ENCODE measurements at places on chromosomes 3 and 15. TPM values are rescaled to one million over a fixed set of nuclear protein-coding genes. Genes with fewer than 3 reads are reported as not detected.

GRCh38 chr3:69776920-69777581, 37.8 kb downstream of the MITF start:
- no peak for DNase-seq

Gene MCF2L2
- polyA plus RNA-seq = 0.05 TPM

DNA sequence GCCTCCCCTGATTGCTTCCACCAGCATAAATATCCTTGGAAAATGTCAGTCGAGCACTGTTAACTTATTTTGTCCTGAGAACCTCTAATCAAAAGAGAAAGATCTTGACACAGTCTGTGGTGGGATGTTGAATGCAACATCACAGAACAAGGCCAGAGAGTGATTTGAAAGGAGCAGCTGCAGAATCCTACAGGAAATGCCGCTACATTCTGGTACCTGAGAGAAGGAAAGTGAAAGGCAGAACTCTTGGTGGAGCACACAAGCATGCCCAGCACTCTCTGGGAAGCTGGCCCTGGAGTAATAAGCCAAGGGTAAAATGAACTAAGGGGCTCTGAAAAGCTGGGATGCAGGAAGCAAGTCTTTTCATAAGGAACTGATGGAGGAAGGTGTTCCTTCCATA, 75.8 kb downstream of the CBLB start:
- no peak for DNase-seq

Gene CPN2
- not detected for polyA plus RNA-seq

Gene OR5K2
- polyA plus RNA-seq = not detected

DNA sequence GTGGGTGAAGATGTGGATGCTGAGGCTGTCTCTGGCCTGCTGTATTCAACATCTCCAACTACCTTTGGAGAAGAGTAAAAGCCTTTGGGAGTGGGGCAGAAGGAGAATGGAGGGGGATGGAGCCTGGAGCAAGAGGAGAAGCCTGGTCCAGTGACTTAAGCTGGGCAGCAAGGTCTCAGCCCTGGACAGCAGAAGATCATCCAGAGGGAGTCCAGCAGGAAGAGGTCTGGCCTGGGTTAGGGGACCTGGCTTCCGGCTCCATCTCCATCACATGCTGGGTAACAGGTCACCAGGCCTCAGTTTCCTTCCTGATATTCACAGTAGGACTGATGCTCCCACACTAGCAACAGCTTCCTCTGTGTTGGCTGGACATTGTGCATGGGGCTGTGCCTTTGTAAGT, 3.8 kb upstream of the ISL2 start:
- DNase-seq = no peak

GRCh38 chr3:11530153-11530721, 113.5 kb downstream of the VGLL4 start:
- DNase-seq = peak; percentile 80

Gene IL5RA
- not detected for polyA plus RNA-seq

Gene NDN
- polyA plus RNA-seq = 44.8 TPM

Gene GREM1
- polyA plus RNA-seq = 2,694 TPM

DNA sequence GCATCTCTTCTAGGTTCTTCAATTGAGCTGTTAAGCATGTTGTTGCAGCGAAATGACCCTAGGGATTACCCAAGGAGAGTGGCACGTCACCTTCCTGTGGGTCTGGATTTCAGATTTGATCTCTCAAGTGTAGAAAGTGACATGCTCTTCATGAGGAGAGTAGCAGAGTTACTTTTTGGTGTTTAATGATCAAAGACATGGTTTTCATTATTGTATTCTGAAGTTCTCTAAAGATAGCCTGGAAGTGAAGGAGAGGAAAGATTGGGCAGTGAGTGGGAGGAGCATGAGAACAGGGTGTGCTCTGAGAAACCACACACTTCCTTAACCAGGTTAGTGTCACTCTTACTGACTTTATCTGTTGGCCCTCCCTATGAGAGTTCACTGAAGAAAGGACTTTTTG, 153.6 kb downstream of the AKAP13 start:
- no peak for DNase-seq

Gene PRR20G
- polyA plus RNA-seq = not detected

DNA sequence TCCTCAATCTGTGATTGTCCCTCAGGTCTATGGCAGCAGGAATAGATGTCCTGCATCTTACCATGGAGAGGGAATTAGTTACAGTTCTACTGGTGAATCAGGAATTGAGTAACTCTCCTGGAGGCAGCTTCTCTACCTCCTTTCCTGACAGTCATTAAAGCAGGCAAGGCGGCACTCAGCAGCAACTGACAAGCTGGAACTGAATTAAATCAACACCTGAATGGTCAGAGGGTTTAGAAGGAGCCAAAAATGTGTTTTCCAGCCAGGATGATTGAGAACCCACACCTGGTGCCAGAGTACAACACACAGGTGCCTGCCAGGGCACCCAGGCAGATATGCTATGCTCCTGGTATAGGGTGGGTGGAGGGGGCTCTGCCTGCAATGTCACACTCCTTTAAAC, 43.1 kb upstream of the TIPARP start:
- no peak for DNase-seq

DNA sequence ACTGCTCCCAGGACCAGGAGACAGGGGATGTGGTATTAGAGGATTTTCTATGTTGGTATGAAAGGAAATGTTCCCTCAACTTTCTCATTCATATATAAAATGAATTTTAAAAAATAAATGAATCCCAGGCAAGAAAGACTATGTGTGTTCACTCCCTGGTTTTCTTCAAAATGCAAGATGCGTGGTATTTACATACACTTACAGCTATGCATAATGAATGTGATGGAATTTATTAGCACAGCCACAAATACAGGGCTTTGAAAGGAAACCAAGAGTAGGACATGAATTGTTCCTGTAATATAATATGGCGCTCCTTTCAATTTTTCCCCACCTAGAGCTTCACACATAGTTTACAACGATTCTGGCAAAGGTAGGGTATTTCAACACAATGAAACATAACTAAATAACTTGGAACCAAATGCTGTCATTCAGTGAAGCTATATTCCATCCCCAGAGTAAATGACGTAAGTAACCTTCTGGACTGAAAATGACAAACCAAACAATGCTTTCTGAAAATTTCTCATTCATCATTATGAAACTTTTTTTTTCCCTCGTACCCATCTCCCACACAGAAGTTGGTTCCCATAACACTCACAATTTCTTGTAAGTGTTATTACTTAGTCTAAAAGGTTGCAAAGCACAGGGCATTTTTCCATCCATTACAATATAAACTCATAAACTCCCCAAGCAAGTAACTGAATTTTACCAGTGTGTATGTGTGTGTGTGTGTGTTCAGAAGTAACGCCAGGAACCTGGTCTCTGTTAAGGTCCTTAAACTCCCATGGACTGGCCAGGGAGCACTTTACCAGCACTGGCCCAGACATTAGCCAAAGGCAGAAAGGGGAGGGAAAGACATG, 41.8 kb downstream of the CBLB start:
- DNase-seq = no peak

DNA sequence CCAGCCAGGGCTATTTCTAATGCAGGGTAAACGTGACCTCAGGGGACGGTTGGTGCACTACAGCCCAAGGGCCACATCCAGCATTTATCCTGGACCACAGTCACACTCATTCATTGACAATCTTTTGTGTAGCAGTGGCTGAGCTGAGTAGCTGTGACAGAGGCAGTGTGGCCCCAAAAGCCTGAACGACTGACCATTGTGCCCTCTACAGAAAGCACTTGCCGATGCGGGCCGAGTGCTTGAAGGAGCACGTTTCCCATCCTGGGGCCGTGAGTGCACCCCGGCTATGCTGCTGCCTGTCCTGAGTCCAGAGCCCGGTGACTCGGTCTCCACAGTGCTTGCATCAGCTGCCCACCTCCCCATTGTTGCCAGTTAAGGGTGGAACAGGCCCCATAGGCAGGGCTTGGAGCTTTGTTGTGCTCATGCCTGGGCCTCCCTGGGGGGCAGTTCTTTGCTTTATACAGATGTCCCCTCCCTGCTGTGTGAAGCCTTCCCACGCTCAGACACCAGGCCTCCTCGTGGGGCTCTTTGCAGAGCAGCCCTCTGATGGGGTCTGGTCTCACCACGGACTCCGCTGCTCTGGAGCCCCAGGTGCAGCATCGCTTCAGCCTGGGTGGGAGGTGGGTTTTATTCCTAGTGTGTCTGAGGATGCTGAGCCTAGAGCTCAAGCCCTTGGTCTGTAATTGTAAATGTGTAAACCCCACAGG, 13.0 kb upstream of the SNRPA1 start:
- no peak for DNase-seq

Gene RASA2
- 5.6 TPM for polyA plus RNA-seq

DNA sequence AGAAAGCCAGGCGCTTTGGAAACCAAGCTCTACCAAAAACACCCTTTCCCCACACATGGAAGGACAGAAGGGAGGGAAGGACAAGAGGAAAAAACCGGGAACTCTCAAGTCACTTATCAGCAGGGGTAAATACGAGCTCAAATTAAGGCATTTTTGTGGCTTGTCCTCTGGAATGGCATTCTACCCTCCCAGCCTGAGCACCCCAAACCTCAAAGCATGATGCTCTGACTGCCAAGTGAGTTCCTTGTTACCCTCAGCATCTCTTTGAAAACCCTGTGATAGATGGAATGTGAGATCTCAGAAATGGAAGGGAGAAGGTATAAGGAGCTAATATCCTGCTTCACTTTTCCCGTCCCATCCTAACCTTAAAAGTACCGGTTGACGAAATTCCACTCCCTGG, 8.1 kb upstream of the CSPG5 start:
- DNase-seq = no peak

- no peak for DNase-seq
Measured at GRCh38 chr15:57916695-57917094, 148.8 kb downstream of the ALDH1A2 start.

Gene ZNF445
- 2.7 TPM for polyA plus RNA-seq

DNA sequence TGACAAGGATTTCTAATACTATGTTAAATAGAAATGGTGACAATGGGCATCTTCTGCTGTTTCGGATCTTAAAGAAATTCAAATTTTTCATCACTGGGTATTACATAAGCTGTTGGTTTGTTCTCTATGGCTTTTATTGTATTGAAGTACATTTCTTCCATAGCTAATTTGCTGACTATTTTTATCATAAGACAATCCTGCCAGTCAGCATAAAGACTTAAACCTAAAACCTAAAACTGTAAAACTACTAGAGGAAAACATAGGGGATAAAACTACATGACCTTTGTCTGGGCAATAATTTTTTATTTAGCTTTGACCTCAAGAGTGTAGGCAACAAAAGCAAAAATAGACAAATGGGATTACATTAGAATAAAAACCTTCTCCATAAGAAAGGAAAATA, 1017.4 kb downstream of the SI start:
- no peak for DNase-seq

DNA sequence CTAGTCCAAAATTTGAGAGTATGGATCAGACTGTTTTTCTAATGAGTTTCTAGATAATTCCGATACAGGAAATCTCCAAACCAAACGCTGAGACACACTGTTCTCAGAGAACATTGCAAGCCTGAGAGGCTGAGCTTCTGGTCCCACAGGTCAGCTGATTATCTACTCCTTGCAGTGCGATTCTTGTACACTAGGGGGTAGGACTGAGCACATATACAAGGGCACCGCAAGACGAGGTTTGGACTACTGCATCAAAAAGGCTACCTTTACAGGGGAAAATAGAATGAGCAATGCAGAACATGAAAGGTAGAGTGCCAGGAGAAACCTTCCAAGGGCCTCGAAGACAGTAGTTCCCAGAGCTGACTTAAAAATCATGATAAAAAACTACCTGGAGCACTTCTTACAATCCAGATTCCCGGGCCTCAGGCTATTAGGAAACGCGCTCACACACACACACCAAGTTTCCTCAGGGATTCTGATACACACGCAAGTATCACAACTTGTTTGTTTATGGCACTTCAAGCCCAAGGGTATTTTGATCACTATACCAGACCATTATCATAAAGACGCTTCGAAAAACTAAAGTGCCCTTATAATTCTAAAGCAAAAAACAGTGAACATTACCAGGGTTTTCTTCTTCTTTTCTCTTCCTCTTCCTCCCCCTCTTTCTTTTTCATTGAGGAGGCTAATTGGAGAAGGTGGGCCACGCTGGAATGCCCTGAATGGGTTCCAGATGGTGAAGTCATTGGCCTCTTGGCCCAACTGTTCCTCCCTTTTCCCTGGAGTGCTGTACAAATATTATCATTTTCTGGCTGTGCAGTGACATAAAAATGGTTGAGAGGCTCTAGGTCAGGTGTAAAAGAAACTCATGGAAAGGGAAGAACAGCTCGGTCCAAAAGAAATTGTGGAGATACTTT, 61.8 kb downstream of the SLC12A8 start:
- no peak for DNase-seq

- DNase-seq = no peak
Measured at GRCh38 chr3:5195605-5196004, 8.1 kb downstream of the EDEM1 start.

DNA sequence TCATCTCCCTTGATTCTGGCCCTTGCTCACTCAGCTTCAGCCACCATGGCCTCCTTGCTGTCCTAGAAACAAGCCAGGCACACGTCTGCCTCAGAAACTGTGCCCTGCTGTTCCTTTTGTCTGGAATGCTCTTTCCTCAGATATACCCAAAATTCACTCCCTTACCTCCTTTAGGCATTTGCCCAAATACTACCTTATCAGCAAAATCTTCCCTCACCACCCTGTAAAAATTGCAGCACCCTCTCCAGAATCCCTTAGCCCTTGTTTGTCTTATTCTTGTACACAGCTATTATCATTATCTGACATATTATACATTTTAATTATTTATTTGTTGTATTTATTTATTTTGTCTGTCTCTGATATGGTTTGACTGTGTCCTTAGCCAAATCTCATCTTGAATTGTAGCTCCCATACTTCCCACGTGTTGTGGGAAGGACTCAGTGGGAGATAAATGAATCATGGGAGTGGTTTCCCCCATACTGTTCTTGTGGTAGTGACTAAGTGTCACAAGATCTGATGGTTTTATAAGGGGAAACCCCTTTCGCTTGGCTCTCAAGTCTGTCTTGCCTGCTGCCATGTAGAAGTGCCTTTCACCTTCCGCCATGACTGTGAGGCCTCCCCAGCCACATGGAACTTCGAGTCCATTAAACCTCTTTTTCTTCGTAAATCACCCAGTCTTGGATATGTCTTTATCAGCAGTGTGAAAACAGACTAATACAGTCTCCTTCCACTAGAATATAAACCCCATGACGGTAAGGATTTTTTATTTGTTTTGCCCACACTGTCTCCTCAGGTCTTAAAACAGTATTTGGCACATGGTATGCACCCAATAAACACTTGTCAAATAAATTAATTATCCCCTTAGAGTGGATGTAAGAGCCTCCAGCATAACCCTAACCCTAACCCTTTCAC, 60.0 kb upstream of the STT3B start:
- no peak for DNase-seq

Gene NR2E3
- polyA plus RNA-seq = 0.04 TPM

DNA sequence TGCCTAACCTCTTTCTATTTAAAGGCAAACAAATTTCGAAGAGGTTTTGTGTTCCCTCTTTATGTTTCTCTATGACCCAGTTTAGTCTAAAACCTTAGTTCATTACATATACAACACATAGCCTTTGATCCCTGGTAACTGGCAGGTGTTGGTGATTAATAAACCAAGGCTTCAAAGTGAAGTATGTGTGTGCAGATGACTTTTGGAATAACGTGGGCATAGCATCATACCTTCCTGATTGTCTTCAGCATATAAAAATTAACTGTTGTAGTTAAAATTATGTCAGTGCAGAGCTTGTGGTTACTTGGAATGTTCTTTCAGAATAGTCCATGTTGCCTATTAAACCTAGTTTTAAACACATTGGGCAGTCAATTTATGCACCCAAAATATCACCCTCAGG, 608.3 kb downstream of the ROBO2 start:
- peak; percentile 5 for DNase-seq

- no peak for DNase-seq
Measured at GRCh38 chr3:142888099-142888480, 793 bp downstream of the PCOLCE2 start.

Gene SLC9A9
- polyA plus RNA-seq = 2.9 TPM

GRCh38 chr15:90583471-90584252, 53.9 kb downstream of the CRTC3 start:
- DNase-seq = no peak

Gene ANKDD1A
- polyA plus RNA-seq = 2.9 TPM
